Stimulated activated CD8-positive, alpha-beta memory T cell treated with anti-CD3 and anti-CD28 coated beads, Interleukin-7, amount 100 ng/mL, for 48 hours (primary cell): ENCODE measurements at places on chromosomes 3 and 15.

DNA sequence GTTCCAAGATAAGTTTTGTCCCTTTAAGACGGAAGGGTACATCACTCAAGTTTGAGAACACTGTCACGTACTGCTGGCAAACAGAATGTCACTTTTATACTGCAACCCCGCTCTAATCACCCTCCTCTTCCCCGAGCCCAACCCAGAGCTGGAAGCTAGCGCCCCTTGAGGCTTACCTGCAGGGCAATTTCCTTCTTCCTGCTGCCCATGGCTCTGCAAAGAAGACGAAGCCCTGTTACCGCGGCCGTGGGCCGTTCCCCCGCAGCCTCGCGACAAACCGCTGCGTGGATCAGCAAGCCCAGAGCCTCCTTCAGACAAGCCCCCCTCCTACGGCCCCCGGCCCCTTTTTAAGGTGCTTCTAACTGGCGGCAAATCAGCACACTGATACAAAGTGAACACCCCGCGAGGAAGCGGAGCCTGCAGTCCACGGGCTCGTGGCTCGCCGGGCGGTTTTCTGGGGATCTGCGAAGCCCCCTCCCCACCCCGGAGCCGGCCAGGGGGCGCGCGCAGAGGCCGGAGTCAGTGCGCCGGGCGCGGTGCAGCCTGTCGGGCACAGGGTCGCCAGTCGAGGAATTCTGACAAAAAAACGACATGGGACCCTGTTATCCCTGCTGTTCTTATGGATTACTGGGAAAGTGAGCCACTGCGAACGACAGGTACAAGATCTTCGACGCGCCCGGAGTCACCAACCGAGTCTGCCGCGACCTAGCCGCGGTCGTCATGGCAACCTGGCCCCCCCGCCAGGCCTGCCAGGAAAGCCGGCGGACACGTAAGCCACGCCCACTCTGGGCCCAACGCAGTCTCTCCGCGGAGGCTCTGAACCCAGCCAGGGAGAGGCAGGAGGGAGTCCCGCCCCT lies at the start of gene NME9:
NME9 (minus strand) TSS at position 725 of the 857 bp plus-strand sequence; CDS start at position 209, 516 bp downstream.
- DNase-seq: peak; percentile 77

GRCh38 chr15:99100245-99101173 lies 4.4 kb upstream of the SYNM start:
- no peak for DNase-seq

DNA sequence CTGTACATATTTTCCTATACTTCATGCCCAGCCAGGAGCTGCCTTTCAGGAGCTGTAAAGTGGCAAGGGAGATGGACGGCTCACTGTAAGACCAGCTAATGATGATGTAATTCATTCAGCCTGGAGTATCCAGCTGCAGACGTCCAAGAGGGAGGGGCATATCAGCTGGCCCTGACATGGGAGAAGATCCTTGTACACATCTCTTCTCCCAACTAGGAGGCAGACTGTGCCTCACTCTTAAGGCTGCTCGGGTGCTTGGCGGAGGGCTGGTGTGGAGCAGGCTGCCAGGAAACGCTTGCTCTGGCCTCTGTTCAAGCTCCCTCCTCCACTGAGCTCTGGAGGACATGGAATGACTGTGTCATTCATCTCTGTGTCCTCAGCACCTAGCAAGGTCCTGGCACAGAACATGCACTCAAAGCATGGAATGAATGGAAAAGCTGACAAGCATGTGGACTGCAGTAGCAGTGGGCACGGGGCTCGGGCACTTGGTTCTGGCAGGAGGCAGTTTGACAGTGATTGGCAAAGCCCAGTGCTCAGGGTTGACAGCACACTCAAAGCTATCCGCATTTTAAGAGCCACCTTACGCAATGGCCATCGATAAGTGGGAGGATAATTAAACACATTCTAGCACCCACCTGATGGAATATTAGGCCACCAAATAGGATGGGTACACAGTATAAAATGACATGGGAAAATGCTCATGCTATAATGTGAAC lies 72.4 kb downstream of the TBC1D2B start:
- DNase-seq: no peak

DNA sequence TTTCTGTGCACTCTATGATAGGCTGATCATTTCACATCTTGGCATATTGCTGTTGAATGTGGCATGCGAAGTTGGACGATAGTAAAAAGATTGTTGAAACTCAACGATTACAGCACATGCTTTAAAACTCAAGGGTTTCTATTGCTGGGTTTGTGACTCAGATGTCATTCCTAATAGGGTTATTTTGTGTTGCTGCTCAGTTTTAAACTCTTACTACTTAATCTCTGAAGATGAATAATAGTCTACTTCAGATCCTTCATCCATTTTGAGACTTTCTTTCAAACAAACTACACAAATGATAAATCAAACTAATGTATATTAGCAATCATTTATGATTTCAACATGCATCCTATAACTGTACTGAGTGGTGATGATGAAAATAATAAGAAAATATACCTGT lies 71.3 kb upstream of the MBNL1 start:
- DNase-seq: no peak

GRCh38 chr3:17882981-17883380 lies 140.6 kb upstream of the TBC1D5 start:
- no peak for DNase-seq

- peak; percentile 69 for DNase-seq
Measured at GRCh38 chr3:197394464-197395321, 96.3 kb upstream of the DLG1 start.

DNA sequence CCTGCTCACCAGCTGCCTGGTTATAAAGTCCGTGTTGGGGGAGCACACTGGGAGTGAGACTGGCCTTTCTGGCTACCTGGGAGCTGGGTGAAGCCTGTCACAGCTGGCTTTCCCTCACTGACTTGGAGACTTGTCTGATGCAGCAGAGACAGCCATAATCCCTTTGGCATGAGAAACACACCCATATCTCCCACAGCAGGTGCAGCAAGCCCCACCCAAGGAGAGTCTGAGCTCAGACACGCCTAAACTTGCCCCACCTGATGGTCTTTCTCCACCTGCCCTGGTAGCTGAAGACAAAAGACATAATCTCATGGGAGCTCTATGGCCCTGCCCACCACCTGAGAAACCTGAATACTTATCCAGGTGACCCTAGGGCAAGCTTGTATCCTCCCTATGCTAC lies 54.8 kb downstream of the NMD3 start:
- DNase-seq: no peak

DNA sequence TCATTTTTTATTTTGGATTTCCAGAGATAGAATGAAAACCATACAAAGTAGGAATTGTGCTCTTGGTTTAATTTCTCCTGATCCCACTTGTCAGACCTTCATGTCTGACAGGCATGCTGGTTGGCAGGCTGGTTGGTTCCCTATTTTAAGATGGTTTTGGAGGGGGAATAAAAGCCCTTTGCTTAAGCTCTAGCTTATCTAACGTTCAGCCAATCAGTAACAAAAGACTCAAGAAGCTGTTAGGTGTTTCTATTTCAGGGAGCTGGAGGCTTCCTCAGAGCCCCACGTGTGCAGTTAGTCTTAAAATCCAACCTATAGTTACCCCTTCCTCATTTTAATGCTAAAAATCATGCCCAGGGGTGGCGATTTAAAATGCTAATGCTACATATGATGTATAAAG lies 40.5 kb upstream of the XIRP1 start:
- no peak for DNase-seq

DNA sequence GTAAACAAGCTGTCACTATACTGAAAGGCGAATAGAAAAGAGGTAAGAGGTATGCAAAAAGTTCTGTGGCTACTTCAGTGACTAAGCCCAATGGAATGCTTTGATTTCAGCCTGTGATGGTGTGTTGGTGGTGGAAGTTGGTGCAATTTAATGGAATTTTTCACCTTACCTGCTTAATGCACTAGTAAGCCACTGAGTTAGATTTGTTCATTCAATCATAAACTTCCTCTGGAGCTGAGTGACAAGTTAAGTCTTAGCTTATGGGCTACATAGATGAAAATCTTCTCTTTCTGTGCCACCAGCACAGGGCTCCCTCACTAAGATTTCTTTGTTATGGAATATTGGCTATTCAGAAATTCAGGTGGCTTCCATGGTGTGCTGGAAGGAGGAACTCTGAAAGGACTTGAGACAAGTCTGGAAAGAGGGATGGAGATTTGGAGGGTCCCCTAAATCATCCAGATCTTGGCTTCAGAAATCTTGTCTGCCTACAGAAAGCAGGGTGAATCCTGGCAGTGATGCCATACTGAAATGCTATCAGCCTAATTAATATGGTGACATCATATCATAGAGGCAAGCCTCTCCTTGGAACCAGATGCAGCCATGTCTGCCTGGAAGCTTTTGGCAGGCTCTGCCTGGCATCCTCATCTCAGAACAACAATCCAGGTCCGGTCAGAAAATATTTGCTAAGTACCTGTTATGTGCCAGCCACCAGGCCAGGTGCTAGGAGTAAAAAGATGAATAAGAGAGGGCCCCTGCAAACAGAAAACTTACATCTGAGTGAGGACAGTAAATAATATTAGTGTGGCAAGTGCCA lies 8.1 kb upstream of the GAP43 start:
- DNase-seq: no peak

DNA sequence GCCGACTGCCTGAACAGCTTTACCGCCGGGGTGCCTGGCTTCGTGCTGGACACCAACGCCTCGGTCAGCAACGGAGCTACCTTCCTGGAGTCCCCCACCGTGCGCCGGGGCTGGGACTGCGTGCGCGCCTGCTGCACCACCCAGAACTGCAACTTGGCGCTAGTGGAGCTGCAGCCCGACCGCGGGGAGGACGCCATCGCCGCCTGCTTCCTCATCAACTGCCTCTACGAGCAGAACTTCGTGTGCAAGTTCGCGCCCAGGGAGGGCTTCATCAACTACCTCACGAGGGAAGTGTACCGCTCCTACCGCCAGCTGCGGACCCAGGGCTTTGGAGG lies 815 bp downstream of the SPINT1 start:
- DNase-seq: no peak

DNA sequence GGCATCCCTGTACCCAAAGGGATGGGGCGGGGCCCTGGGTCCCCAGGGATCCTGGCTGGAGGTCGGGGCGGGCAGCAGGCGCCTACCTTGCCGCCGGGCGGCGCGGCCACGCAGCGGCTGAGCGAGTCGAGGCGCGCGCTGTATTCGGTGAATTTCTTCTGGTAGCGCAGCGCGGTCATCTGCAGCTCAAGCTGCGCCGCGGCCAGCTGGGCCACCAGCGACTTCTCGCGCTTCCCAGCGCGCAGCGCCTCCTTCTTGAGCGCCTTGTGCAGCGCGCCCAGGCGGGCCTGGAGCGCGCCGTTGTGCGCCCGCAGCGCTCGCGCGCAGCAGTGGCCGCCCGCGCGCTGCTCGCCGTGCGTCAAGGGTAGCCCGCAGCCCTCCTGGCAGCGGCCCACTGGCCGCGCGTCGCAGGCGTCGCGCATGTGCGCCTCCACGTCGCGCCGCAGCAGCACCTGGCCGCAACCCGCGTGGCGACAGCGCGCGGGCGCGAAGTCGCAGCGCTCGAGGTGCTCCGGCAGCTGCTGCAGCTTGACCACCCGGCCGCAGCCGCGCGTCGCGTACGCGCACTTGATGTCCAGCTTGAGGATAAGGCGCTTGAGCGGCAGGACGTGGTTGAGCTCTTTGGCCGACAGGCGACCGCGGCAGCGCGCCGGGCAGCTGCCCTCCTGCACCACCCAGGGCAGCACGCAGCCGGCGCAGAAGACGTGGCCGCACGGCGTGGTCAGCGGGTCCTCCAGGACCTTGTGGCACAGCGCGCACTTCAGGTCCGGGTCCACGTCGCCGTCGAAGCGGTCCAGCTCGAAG lies 522 bp downstream of the PDZRN3 start:
- DNase-seq: no peak
